ENCODE measurements at places on chromosomes 4 and X.

DNA sequence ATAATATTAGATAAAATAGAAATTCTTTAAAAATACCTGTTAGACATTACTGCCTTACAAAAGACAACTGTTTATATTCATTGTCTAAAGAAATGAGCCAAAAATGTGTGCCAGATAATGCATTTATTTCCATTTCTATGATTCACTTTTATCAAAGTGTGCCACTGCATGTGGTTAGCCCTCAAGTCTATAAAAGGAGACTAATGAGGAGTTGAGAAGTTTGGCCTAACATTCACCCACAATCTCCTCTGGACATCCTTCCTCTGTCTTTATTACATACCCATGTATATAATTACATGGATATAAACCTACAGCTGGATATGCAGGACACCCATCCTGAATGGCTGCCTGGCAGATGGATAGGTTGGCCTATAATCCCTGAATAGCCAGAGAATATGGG, 42.6 kb upstream of the PDE5A start:
- no peak for DNase-seq

- no peak for DNase-seq
Observed at GRCh38 chrX:135740681-135741149, 27.3 kb downstream of the CT45A1 start.

DNA sequence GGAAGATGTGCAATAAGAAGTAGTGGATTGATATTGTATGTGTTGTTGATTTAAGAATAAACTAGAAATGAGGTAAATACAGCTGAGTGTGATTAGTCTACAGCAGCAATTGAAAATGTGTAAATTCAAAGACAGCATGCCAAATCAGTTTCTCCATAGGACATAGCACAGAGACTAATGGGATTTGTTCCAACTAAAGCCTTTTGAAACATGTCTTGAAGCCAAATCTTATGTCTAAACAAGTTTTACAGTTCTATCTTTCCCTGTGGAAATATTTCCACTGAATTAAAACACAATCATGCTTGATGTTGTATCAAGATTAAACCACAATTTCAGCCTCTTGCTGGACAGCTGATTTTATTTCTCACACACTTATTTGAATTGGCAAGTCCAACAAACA, 497.4 kb upstream of the FAM47C start:
- DNase-seq = no peak

GRCh38 chrX:68894513-68895340, 65.9 kb downstream of the EFNB1 start:
- DNase-seq = no peak

DNA sequence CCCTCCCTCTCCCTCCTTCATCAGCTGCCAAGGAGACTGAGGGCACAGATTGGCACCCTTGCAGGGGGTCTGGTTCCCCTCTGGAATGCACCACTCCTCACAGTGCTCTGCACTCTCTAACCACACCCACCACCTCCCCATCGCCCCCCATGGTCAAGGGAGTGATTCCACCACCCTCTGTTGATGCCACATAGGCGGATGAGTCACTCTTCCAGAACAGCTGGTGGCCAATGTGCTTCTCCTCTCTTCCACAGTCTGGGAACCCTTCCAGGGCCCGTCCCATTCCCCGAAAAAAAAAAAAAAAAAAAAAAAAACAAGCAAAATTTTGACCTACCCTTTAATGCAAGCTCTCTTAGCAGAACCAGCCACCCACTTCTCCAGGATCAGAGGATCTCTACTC, 341.3 kb upstream of the KLF3 start:
- no peak for DNase-seq

DNA sequence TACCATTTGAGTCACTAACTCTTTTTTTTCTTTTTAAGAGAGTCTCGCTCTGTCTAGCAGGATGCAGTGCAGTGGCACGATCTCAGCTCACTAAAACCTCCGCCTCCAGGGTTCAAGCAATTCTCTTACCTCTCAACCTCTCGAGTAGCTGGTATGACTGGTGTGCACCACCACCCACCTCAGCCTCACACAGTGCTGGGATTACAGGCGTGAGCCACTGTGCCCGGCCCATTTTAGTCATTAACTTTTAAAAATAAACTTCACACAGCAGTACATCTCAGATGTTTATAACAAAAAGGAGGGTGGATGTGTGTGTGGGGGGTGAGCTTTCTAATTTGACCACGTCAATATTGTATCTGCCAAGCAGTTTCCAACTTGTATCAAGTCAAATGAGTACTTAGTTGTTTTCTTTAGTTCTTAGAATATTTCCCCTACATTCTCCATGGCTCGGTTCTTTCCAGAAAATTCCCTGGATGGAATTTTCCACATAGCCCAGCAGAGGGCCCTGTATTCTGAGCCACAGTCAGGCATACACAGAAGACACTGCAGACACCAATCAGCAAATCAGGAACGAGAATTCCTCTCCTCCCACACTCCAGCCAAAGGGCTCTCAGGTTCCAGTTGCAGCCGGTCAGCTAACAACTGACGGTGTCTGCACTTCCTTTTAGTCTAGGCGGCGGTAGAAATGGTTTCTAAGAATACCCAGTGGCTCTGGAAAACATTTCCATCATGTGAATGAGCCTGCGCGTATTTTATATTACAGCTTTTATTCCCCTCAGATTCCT, 20.1 kb upstream of the ARAF start:
- no peak for DNase-seq

DNA sequence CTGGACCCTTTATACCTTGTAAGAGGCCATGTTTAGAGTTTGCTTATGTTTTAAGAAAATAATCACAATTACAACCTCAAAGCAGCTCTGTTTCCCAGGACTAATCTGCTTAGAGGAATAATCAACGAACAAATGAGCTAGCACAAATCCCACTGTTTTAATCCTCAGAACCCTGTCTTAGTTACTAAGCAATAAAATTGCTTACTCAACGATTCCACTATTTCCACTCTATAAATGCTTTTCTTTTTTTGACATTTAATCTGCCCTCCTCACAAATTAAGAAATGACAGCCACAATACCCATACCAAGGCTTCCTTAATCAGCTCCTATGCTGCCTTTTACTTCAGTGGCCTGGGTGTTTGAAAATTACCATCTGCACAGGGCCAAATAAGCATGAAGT, 48.8 kb downstream of the FAM120C start:
- DNase-seq = no peak

GRCh38 chr4:18105030-18106011, 83.8 kb upstream of the LCORL start:
- DNase-seq = no peak

DNA sequence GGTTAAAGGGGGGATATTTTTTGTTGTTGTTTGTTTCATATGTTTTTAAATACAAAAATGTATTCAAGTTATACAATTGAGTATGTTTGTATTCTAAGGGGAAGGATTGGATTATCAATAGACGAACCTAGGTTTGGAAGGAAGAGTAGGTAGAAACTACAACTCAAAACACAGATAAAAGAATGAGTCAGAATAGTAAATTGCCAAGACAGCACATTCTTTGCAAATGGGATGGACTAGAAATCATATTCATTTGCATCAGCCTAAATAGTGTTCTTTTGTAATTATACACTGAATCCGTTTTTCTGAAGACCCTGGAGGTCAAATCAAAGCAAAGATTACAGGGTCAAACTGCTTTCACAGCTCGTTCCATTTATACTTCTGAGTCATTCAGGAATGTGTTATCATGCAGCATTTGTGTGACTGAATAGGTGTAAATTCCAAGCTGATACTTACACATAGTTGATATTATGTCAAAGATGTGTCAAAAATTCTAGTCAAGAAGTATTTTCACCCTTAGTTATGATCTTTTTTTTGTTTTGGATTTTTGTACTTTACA, 273.3 kb upstream of the FAT4 start:
- no peak for DNase-seq

DNA sequence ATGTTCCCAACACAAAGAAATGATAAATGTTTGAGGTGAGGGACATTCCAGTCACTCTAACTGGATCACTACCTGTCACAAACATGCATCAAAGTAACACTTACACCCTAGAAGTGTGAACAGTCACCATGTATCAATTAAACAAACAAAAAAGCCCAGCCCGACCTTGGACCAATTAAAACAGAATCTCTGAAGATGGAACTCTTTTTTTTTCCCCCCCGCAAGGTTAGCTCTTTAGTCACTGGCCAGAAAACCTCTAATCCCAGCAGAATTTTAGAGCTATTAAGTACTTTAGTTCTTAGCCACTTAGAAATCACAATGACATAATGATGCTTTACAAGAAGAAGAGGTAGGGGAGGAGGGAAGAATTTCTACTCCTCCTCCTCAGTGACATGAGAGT, 154.5 kb downstream of the PALLD start:
- DNase-seq = no peak

DNA sequence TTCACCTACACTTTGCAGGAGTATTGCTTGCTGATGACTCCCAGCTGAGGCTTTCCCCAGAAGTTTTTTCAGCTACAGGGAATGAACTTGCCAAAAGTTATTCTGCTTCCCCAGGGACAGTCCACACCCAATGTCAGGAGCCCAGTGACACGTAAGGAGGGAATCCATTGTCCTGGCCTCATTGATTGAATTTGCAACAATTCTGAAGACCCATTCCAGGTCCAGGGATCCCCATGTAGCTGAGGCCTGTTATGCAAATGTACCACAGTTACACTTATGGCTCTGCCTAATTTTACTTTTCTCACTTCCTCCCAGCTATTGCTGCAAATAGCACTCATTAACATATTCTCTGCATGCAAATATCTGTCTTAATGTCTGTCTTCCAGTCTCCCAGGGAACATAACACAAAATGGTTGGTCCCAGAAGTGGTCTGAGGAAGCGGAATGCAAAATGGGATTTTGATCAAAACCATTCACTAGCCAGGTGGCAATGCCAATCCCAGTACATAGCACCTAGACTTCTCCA, 113.7 kb upstream of the ACTRT1 start:
- DNase-seq = no peak

Data from cortex of kidney (tissue), 1 donor.